ENCODE measurements at places on chromosomes 3 and 15. TPM values are rescaled to one million over a fixed set of nuclear protein-coding genes. Genes with fewer than 3 reads are reported as not detected.
A peak's percentile ranks its signal among the peaks of the same experiment; 100 is the strongest.

The TARS3 gene
- 42.2 TPM for total RNA-seq

The HRG gene
- total RNA-seq = not detected

The PIAS1 gene
- total RNA-seq = 30.1 TPM

The FEZF2 gene
- total RNA-seq = not detected

The INSYN1 gene
- total RNA-seq = 51.5 TPM

The RASGRP1 gene
- total RNA-seq = 0.54 TPM

The GRM2 gene
- 0.95 TPM for total RNA-seq

The ATP8B4 gene
- 2.1 TPM for total RNA-seq

The ADGRG7 gene
- not detected for total RNA-seq

GRCh38 chr3:148682997-148683396 is 14.7 kb upstream of the AGTR1 start:
- peak; percentile 44 for DNase-seq
- H3K4me1 ChIP-seq = no peaks in the 10 kb centered on the region
- no peaks in the 10 kb centered on the region for H3K27me3 ChIP-seq
- H3K27ac ChIP-seq = no peak overlapping the region
- no peaks in the 10 kb centered on the region for H3K36me3 ChIP-seq
- no peak overlapping the region for H3K4me3 ChIP-seq

- H3K36me3 ChIP-seq = no peaks in the 10 kb centered on the region
- no peak for DNase-seq
- H3K27ac ChIP-seq = peak overlapping the region; percentile 96
Observed at GRCh38 chr3:141877911-141878310, 1.5 kb downstream of the ATP1B3 start.

DNA sequence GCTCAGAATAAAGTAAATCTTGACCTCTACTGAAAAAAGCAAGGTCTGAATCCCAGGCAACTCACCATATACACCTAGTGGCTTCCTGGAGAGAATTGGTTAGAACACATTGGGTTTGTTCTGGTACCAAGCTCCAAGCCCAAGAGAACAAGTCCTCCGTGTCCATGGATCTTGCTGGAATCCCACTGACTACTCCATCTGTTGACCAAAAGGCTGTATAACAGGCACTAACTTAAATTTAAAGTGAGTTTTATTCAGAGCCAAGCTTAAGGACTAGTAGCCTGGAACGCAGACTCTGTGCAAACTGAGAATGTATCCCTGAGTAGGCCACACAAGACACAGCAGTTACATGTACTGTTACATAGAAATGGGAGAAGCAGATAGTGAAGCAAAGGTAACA is 342.1 kb upstream of the LRRC3B start:
- no peaks in the 10 kb centered on the region for H3K4me1 ChIP-seq
- H3K36me3 ChIP-seq = no peaks in the 10 kb centered on the region
- no peak for DNase-seq
- no peak overlapping the region for H3K4me3 ChIP-seq

GRCh38 chr3:18422972-18423371 is 2.2 kb downstream of the SATB1 start:
- H3K27ac ChIP-seq = peak overlapping the region; percentile 96
- DNase-seq = no peak
- peak overlapping the region; percentile 91 for H3K4me3 ChIP-seq
- no peaks in the 10 kb centered on the region for H3K27me3 ChIP-seq
- no peaks in the 10 kb centered on the region for H3K36me3 ChIP-seq
- peaks cover 37% of the 10 kb centered on the region for H3K4me1 ChIP-seq

DNA sequence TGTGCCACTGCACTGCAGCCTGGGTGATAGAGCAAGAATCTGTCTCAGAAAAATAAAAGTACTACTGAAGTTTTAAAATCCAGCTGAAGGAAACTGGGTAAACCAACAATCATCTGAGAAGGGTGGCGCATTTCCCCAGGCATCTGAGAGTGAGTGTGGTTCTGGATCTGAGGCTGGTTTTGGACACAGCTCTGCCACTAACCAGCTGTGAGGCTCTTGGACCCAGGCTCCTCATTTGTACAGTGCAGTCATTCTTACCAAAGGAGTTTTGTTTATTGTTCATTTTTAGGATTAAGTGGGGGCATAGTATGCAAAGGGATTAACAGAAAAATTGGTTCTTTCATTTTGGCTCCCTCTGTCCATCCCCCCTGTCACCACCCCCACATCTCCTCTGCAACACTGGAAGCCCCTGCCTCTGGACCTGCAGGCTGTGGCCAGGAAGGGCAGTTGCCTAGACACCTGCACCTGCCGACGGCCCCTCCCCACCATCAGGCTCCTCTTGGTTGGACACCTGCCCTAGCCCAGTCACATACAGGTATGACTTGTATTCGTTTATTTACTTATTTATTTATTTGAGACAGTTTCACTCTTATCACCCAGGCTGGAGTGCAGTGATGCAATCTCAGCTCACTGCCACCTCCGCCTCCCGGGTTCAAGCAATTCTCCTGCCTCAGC is 8.8 kb downstream of the NUP210 start:
- no peaks in the 10 kb centered on the region for H3K36me3 ChIP-seq
- no peak for DNase-seq
- no peak overlapping the region for H3K27ac ChIP-seq
- peaks cover 31% of the 10 kb centered on the region for H3K4me1 ChIP-seq

DNA sequence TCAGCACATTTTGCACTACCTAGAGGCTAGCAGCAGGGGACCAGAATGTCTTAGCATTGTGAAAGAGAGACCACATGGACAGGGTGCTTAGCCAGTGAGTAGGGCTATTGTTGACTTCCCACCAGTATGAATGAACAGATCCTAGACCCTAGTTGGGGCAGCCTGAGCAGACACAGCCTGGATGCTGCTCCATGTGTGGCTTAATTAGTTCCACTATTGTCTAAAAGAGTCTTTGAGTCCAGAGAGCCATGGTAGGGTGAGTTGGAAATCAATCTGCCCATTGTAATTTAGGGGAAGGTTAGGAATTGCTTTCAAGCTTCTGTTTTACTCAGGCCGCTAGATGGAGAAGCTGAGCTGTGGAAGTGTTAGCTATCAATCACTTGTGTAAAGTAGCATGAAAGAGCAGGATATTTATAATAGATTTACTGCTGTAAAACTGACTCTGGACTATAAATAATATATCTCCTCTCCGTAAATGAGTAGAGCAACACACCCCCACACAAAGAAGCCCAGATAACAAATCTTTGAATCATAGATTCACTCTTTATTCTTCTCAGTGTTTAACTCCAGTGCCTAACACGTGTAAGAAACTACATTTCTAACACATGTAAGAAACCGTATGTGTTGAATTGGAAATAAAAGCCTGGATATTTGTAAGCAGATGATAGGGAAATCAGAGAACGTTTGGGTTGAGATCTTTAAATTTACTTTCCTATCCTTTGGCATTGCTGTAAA is 4.1 kb upstream of the GCSAM start:
- H3K27ac ChIP-seq = no peak overlapping the region
- no peaks in the 10 kb centered on the region for H3K4me1 ChIP-seq
- no peaks in the 10 kb centered on the region for H3K27me3 ChIP-seq
- no peak for DNase-seq

DNA sequence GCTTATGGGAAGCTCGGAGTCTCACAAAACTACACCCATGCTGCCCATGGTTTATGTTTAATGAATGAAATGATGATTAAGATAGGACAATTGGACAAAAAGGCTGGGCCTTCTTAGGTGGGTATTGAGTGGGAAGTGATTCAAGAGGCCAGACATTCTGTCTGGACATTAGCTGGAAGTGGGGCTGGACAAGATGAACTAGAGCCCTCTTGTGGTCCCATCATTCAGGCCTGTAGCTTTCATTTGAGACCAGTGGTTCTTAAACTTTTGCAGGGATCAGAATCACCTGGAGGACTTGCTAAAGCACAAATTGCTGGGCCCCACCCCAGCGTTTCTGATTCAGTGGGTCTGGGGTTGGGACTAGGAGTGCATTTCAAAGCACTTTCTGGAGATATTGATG is 290.4 kb upstream of the CTDSPL start:
- peaks cover 47% of the 10 kb centered on the region for H3K4me1 ChIP-seq
- H3K4me3 ChIP-seq = no peak overlapping the region
- peaks cover 17% of the 10 kb centered on the region for H3K36me3 ChIP-seq
- DNase-seq = no peak
- peak overlapping the region; percentile 30 for H3K27ac ChIP-seq
- H3K27me3 ChIP-seq = no peaks in the 10 kb centered on the region

- H3K4me3 ChIP-seq = no peak overlapping the region
- H3K27ac ChIP-seq = no peak overlapping the region
- peaks cover 22% of the 10 kb centered on the region for H3K4me1 ChIP-seq
- H3K36me3 ChIP-seq = no peaks in the 10 kb centered on the region
- H3K27me3 ChIP-seq = no peaks in the 10 kb centered on the region
Observed at GRCh38 chr15:64901914-64902313, 9.8 kb upstream of the ANKDD1A start.

DNA sequence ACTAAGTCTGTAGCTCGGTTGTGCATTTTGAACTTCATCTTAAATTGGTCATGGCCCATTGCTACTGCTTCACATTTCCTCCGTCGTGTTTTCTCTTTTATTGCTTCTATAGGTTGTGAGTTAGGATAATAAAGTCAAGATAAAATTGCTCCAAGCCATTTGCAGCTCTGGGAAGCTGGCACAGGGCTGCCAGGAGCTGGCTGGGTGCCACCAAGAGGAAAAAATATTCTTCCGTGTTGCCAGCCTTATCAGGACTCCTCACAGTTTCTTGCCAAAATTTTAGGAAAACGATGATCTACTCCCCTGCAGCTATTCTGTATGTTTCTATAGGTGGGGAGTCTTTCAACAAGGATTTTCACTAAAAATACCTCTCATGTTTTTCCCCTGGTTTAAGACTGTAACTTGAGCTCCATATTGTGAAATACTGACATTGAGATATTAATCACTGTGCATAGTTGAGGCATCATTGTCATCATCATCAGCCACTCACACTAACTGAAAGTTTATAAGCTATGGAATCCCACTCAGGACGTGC is 55.4 kb upstream of the PIAS1 start:
- H3K36me3 ChIP-seq = no peaks in the 10 kb centered on the region
- no peak for DNase-seq
- H3K27ac ChIP-seq = no peak overlapping the region

- H3K4me3 ChIP-seq = no peak overlapping the region
- peaks cover 11% of the 10 kb centered on the region for H3K4me1 ChIP-seq
- DNase-seq = no peak
- H3K27me3 ChIP-seq = no peaks in the 10 kb centered on the region
Observed at GRCh38 chr3:124858275-124858674, 28.9 kb downstream of the ITGB5 start.

GRCh38 chr3:24470277-24470676 is 24.4 kb downstream of the THRB start:
- H3K36me3 ChIP-seq = no peaks in the 10 kb centered on the region
- no peak for DNase-seq
- no peaks in the 10 kb centered on the region for H3K27me3 ChIP-seq
- no peak overlapping the region for H3K4me3 ChIP-seq
- H3K27ac ChIP-seq = no peak overlapping the region
- H3K4me1 ChIP-seq = no peaks in the 10 kb centered on the region
